Fibroblast of skin of scalp (primary cell): ENCODE measurements at places on chromosomes 5 and 9.

DNA sequence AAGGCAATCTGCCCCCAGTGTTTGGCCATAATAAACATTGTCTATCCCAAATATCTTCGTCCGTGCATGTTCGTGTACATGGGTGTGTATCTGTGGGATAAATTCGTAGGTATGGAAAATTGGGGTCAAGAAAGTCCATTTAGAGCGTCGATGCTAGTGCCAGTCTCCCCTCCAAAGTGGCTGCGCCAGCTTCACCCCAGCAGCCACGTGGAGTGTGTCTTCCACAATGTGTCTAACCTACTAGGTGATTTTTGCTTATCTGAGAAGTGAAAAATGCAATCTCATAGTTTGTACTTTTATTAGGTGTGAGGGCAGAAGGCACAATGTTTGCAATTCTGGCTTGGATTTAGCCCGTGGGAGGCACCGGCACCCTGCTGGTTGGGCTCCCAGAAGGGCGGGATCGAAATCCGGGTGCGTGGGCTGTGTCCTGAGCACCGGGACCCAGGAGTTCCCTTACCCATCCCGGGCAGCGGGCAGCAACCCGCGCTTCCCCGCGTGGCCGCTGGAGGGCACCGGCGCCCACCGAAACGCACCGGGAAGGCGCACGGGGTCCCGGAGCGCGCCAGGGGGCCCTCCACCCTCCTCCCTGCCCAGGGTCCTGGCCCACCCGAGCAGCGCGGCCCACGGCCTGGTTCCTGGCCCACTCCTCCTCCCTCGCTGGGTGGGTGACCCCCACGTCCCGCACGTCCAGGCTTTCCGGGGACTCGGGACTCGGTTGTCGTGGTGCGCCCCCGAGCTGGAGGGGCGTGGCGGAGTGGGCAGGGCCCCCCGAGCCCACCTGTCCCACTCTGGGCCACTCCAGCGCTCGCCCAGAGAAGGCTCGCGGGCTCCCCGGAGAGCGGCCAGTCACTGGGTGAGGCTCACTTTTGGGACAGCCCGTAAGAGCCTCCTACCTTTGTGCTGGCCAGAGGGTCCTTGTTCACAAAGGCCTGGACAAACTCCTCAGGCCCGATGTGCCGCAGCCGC lies 55.4 kb upstream of the RNF130 start:
- DNase-seq: peak; percentile 8

DNA sequence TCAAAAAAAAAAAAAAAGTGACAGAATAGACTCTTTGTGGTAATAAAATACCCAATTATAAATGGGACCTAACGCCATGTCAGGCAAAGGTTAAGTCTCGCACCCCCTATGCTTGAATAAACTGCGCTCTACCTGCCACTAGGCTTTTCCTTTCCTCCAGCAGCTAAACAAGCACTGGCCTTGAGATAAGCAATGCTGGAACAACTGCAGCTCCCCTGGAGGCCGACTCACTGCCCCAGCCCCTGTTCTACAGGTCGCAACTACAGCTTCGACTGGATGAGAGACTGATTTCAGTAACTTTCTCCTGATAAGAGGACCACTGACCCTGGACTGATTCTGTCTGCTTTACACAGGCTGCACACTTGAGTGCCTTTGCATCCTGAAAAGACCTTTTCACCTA lies 210.2 kb downstream of the HSPA4 start:
- no peak for DNase-seq

GRCh38 chr5:145743396-145744061 lies 91.6 kb downstream of the PRELID2 start:
- DNase-seq: no peak

DNA sequence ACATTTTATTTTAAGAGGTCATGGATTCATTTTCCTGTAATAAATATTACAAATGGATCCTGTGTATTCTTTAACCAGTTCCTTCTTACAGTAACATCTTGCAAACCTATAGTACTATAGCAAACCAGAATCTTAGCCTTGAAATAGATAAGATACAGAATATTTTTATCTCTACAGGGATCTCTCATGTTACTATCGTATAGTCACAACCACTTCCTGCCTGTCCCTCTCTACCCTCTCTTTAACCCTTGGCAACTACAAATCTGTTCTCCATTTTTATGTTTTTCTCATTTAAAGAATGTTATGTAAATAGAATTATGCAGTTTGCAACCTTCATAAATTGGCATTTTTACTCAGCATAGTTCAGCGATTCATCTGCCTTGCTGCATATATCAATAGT lies 454.0 kb downstream of the DIRAS2 start:
- no peak for DNase-seq

- peak; percentile 45 for DNase-seq
These were observed 1.5 kb downstream of the TICAM2 start for GRCh38 chr5:115600766-115601165.

DNA sequence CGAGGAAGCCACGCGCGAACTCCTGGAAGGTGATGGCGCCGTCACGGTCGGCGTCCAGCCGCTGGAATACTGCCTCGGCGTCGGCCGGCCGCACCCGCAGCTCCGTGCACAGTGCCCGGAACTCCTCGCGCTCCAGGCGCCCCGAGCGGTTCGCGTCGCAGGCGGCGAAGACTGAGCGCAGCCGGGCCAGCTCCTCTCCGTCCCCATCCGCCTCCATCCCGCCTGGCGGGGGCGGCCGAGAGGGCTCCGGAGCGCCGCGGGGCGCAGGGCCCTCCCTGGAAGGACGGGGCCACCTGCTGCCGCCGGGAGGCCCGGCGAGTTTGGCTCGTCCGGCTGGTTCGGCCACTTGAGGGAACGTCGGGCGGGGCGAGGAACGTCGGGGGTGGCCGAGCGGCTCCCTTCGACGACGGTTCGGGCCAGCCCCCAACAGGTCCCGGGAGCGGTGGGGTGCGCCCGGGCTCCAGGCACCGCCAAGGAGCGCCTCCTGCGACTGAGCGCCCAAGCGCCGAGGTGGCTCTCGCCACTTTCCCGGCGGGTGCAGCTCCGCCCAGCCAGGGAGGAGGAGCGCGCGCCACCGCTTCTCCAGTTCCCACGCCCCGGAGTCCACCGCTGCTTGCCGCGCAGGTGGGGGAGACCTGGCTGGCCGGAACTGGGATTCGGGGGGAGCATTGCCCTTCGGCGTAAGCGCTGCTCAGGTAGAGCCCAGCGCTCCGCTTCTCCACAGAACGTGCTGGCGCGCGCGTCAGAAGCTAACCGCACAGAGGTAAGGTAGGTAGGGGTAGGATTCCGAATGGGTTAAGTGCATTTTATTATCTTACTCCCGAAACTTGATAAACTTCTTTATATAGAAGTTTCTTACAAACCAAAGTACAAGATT lies at the start of gene RASEF:
TSS of gene RASEF (minus strand) at position 492 of the 877 bp plus-strand sequence. CDS start at position 217, 275 bp downstream.
- DNase-seq: peak; percentile 37

- no peak for DNase-seq
These were observed 42.6 kb upstream of the ANKRD31 start for GRCh38 chr5:75279321-75279720.

- DNase-seq: peak; percentile 94
These were observed 143.0 kb upstream of the RPS23 start for GRCh38 chr5:82421119-82421518.

DNA sequence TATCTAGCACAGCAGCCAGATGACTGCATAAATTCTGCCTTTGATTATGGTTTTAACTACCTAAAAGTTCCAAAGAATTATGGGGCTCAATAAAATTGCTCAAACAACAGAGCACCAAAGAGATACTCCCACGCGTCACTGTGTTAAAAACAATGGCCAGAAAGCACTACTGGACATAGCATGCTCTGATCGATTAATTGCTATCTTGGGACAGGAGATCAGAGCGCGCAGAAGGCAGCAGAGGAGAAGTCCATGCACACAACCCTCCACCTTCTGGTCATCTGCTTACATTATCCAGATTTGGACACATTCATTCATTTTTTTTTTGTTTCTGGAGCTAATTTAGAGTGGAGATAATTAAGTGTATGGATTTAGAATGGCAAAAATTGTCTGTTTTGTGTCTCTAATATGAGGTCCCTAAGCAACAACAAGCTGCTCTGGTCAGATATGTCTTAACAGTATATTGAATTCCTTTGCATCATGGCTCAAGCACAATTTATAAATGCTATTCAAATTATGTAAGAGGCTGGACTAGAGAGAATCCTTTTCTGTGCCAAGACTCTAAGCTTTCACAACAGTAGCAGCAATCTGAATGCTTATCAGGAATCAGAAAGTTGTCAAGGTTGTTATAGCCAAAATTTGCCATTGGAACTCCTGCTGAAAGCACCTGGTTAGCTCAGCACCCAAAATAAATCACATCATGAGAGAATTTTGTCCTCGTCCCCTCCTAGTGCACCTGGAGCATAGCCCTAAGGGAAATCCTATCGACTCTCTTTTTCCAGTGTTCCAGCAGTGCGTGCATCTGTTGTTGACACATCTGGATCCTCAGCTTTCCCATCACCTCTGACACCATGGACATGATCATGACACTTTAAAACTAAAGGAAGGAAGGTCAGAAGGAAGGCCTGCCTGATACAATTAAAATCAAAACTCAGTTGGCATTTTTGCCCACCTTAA lies 98.6 kb upstream of the HMHB1 start:
- DNase-seq: peak; percentile 55

GRCh38 chr9:93297659-93298497 lies 113.9 kb downstream of the WNK2 start:
- no peak for DNase-seq

- DNase-seq: no peak
These were observed 20.9 kb downstream of the FAM151B start for GRCh38 chr5:80508844-80509243.

DNA sequence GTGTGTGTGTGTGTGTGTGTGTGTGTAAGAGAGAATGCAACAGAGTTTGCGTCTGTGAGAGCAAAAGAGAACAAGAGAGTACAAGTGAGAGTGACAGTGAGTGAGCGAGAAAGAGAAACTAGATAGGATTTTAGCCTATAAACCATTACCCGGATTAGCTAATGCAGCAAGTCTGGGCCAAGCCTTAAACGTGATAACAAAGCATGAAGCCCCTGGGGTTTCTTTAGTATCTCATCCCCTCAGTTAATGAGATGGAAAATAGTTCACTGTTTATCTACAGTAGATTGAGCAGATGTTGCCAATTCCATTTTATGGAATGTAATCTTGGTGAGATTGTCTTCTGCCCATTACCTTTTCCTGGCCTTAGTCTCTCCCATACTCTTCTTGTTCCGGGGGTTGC lies 114.5 kb downstream of the MAT2B start:
- DNase-seq: no peak

DNA sequence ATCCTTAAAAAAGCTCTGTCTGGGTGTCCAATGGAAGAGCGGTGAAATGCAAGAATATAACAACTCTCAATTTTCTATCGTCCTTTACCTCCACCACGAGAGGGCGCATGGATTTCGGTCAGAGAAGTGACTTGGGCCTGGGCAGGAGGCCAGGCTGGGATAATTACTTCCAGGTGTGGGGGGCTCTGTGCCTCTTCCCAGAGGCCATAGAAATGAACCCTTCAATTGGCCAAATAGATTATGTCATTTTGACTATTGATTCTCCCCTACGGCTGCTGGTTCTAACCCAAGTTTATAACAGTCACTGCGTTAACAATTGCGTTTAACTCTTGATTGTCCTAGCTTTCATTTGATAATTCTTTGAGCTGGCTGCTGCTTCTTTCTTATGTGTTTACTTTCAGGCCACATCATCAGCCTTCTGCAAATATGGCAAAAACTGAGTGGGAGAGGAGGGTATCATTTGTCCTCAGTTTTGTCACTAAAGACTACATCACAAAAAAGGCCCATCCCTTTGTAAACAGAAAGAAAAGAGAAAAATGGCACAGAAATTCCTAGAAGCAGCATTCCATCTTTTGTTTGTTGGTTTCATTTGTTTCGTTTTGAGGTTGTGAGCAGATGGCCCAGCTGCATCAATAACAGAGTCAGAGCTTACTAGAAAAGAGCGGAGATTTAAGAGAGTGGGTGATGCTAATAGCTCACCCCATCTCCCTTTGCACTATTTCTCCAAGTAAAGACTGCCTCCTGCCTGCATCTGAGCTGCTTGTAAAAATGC lies 45.4 kb upstream of the ZFR start:
- DNase-seq: peak; percentile 90

DNA sequence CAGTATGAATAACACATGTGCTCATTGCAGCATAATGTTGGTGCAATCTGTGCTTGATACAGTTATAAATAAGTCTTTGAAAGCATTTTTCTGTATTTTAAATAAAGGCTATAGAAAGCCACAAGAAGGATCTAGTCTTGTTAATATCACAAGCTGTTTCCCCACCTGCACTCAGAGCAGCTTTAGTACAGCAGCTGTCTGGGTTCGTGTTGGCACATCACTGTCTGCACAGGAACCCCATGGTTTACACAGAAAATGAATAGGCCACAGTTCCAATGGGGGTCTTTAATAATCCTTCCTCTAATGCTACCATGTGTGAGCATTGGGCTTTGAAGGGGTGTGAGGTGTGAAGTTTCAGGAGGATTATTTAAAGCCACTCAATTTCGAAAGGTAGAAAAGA lies 2269.7 kb downstream of the MAT2B start:
- no peak for DNase-seq

GRCh38 chr5:177479774-177480173 lies 6.3 kb upstream of the DBN1 start:
- peak; percentile 39 for DNase-seq

- peak; percentile 84 for DNase-seq
These were observed 23.4 kb downstream of the SARDH start for GRCh38 chr9:133714606-133715294.

- peak; percentile 63 for DNase-seq
These were observed 2.4 kb downstream of the ATG12 start for GRCh38 chr5:115838885-115839518.
